ENCODE measurements at places on chromosomes 2 and 18.

DNA sequence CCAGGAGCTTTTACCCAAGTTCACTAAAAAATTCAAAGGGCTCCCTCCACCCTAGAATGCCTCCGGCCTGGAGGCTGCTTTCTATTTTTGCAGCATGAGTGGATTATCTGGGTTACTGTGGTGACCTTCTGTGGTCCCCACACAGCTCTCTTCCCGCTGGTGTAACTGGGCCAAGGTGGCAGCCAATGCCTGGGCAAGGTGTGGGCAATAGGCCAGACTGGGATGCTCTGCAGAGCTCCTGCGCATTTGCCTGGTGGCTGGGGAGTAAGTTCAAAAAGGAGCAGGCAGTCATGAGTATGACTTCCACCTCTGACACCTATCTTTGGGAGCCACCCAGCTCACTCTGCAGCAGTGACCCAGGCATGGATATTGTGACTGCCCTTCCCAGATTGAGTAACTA is 130.5 kb upstream of the SPRED2 start:
- DNase-seq: no peak

DNA sequence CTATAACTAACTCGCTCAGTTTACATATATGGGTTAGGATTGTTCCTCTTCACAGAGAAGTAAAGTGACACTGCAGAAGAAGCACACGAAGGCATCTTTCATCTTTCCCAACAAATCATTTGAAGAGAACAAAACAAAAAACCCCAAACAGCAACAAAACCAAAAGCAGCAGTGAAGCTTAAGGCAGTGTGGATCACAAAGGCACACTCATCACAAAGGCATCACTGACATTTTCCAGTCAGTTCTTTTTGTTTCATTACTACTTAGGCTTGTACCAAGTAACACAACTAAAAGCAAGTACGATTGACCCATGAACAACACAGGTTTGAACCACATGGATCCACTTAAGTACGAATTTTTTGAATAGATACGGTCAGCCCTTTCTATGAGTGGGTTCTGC is 75.7 kb downstream of the RNF152 start:
- DNase-seq: no peak

- no peak for DNase-seq
Observed at GRCh38 chr2:204794624-204795023, 249.3 kb downstream of the PARD3B start.

DNA sequence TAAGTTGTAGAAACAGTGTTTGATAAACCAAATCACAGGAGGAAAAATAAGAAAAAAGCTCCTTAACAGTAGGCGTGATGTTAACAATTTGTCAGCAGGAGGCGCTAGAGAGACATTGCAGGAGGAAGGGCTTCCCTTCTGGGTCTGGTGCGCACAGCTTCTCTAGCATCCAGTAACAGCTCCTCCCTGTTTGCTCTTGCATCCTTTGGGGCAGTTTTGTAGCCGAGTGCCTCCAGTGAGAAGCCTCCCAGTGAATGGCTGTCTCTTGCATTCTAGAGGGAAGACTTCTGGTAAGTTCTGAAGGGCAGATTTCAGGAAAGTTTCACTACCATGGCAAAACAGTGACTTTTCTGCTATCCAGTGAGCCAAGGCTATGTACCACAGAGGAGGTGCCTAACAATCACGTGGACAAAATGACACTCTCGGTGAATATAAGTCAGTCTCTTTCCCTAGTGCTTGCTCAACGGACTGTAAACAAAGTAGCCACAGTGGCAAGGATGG is 9.5 kb upstream of the ZNF396 start:
- DNase-seq: peak; percentile 96

DNA sequence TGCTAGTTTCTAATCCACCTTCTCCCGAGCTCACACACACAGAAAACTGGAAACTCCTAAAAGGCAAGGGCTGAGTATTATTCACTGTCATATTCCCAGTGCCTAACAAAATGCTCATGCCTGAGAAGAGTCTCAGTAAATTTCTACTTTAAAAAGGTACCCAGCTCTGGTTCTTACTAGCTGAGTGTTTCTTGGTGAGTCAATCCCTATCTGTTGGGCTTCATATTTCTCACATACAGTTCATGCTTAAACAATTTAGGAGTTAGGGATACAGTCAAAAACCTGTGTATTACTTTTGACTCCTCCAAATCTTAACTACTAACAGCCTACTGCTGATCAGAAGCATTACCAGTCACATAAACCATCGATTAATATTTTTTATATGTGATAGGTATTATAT is 204.9 kb downstream of the EN1 start:
- DNase-seq: no peak
